ENCODE measurements at places on chromosomes 5 and 9.

DNA sequence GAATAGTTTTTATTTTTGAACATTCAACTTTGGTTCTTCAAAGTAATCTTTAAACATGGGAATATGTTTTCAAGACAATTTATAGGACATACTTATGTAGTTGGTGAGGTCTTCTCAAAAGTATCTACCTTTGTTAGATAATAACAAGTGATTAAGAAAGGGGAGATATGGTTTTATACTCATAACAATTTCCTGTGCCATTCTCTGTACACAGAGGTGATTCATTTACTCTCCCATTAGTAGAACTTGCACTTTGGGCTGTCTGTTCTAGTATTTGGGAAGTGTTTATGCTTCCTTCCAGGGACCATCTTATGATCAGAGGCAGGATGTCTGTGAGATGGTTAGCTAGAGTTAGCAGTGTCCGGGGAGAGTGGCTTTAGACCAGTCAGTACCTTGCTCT is 15.2 kb downstream of the LSM11 start:
- DNase-seq = no peak

GRCh38 chr9:69195668-69196067 is 21.6 kb downstream of the TJP2 start:
- no peak for DNase-seq

DNA sequence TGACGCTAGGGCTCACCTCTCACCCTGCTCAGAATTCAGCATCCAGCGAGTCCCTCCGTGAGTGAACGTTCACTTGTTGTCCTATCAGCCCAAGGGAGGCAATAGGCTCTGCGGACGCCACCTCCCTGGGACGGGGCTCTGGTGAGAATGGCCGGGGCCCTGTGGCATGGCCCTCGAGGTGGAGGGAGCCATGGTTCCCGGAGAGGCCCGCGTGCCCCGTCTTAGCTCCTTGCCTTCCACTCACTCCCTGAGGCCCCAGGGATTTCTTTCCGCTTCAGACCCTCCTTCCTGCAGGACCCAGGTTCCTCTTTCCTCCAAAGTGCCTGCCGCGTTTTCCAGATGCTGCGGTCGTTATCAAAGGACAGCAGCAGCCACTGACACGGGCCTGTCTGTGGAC is 21.5 kb downstream of the EXOC3 start:
- DNase-seq = no peak

DNA sequence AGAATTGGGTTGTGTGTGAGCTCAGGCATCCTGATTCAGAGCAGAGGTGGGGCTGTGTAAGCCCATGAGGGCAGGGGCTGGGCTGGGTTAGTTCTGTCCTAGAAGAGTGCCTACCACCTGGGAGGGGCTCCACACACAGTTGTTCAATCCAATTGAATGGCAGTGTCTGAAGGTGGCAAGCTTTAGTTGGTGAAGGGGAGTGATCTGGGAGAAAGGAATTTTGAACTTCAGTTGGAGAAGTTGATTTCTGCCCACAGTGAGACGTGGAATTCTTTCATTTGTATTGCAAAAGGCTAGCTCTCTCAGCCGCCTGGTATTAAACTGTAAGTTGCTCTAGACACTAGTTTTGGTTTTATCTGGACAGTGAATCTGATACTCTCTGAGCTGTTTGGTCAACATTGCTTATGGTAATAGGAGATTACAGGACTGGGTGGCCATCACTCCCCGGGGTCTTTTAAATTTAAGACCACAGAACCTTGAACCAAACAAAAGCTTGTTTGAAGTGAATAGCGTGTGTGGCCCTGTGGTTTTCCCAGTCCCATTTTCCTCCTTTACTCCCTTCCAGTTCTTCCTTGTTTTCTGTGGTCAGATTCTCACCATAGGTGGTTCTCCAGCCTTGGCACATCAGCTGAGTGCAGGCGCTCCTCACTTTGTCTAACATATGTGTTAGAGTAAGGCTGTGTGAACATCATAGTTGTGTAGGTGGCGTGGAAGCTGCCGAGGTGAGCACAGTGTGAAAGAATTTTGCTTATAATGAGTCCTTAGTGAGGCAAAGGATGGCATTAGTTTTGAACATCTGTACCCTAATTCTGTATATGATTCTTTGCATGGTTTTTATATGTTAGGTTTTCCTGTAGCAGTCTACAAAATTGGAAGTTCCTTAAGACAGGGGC is 78.0 kb downstream of the ARHGAP26 start:
- no peak for DNase-seq

DNA sequence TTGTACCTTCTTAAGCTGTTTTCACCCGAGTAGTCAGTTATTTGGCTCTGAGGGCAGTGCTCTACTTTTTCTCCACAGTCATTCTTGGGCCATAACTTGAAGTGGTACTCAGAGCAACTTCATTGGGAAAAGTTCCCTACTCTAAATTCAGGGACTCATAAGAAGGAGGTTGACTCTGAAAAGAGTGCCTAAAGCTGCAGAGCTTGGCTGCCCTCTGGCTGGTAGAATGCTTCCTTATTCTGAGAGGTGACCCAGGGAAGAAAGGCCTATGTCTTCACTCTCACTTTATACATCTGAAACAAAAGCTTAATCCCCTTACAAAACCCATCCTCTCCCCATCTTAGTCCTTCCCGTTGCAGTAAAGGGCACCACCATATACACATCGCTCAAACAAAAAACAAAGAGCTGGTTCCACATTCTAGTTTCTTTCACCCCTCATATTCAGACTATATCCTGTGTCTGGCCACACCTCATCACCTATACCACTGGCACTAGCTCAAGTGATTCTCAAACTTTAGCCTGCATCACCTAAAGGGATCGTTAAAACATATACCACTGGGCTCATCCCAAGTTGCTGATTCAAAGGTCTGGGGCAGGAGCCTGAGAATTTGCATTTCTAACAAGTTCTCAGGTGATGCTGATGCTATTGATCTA is 7.9 kb downstream of the IGIP start:
- no peak for DNase-seq

GRCh38 chr9:93968451-93969327 is 13.5 kb upstream of the BARX1 start:
- DNase-seq = no peak

DNA sequence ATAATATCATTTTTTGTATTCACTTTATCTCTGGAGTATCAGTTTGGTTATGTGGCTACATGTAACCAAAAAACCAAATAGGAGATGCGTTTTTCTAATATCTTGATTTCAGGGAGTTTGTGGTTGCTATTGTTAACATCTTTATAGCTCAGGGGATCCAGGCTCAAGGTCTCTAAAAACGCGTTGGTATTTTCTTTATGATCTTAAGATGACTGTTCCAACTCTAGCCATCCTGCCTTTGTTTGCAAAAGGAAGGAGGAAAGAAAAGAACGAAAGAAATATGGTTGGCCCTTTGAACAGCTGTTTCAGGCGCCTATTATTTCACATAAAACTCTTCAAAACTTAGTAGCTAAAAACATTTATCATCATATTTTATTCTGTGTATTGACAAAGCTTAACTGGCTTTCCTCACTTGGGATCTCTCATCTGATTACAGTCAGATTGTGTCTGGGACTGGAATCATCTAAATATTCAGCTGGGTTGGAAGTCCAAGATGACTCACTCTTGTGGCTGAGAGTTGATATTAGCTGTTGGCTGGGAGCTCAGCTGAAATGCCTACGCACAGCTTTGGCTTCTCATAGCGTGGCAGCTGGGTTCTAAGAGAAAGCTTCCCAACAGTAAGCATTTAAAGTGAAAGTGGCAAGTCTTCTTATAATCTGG is 60.1 kb downstream of the FAM174A start:
- no peak for DNase-seq

DNA sequence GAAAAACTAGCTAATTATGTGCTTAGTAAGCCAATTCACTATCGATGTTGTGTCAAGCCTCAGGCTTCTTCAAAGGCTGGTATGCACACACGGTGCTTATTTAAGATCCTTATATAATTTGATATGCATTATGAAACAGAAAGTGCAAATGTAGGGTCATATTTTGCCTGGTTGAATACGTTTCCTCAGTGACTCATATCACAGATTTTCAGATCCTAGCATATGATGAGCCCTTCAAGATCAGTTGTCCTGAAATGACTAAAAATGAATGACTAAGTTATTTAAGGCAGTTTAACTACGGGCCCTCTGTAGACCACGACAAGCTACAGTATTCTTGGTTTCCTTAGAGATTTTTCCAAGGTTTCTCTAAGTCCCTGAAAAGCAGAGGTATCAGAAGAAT is 778.3 kb downstream of the PRELID2 start:
- no peak for DNase-seq

- no peak for DNase-seq
Observed at GRCh38 chr5:78974011-78974410, 11.1 kb downstream of the ARSB start.

- no peak for DNase-seq
Observed at GRCh38 chr5:112186401-112186990, 232.6 kb downstream of the EPB41L4A start.

DNA sequence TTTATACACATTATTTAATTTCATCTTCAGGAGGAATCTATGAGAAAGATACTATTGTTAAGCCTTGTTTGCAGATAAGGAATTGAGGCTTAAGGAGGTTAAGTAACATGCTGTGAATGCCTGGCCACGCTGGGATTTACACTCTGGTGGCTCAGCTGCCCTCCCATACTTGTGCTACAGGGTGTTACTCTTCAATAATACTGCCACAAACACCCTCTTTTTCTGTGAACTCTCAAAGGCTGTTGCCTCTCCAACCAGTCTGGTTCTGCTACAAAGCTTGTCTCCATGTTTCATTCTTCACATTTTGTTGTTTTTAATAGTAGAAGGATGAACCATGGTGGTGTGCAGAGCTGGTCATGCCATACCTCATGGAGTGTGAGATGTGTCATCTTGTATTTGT is 76.7 kb upstream of the TNFAIP8 start:
- DNase-seq = no peak

GRCh38 chr5:31397926-31398557 is 133.9 kb downstream of the DROSHA start:
- DNase-seq = no peak

- no peak for DNase-seq
Observed at GRCh38 chr5:68345582-68345981, 130.0 kb downstream of the PIK3R1 start.

DNA sequence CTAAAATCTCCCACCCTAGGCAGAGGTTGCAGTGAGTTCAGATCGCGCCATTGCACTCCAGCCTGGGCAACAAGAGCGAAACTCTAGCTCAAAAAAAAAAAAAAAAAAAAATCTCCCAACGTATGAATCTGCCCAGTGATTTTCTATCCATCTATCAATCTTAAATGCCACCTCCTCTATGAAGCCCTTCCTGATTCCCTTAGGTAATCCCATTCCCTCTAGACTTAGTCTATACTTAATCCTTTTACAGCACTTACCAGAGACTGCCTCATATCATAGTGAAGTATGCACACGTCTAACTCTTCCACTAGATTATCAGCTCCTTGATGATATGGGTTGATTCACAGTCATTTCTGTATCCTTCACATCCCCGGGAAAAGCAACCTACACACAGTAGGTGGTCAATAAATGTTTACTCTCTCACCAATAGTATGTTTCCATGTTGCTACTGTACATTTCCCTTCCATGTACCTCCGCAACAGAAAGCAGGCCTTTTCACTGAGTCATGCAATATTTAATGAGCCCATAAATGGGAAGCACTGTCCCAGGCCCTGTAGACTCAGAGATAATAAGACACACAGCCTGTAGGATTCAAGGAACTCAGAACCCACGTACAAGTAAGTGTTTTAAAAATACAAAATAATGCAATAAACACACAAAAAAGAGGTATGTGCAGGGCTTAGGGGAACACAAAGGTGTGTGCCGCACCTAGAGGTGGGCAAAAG is 1.2 kb downstream of the DROSHA start:
- DNase-seq = no peak

DNA sequence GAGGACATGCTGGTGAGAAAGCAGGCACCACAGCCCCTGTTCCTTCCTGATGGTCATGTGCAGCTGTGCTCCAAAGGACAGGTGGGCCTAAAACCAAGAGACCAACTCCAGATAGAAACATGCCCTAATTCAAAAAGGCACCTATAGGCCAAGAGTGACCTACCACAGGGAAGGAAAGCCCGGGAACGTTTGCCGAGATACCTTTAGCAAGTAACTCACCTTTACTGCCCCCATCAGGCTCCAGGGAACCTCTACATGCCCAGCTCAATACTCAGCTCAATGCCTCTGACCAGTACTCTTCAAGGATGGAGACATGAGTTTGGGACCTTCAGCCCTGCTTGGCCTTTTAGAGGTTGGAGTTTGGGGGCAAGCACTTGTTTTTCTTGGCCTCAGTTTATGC is 172.8 kb upstream of the FSTL4 start:
- no peak for DNase-seq

DNA sequence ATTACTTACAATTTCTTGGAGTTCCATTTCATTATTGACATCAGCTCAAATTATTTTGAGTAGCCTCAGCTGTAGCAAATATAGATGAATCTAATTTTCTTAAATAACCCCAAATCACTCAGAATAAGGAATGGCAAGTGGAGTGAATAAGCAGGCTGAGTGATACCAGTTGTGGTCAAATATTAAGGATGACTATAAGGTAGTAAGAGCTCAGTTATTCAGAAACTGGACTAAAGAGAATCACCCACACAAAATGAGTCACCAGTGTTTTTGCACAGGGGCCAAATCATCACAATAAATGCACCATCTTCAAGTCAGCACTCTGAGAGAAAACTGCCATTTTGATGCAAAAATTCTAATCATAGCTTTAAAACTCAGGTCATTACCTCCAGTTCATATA is 128.9 kb upstream of the TARS1 start:
- DNase-seq = no peak

- DNase-seq = no peak
Observed at GRCh38 chr5:149423794-149424268, 44.7 kb upstream of the IL17B start.

- no peak for DNase-seq
Observed at GRCh38 chr9:74953235-74953751, 581 bp upstream of the C9orf40 start.

- DNase-seq = no peak
Observed at GRCh38 chr9:134475011-134475790, 148.9 kb downstream of the RXRA start.

- DNase-seq = no peak
Observed at GRCh38 chr5:67283275-67283987, 86.8 kb upstream of the CD180 start.

GRCh38 chr5:124660229-124661093 is 86.0 kb downstream of the ZNF608 start:
- no peak for DNase-seq

GRCh38 chr9:35993976-35994720 is 36.2 kb upstream of the OR2S2 start:
- no peak for DNase-seq

DNA sequence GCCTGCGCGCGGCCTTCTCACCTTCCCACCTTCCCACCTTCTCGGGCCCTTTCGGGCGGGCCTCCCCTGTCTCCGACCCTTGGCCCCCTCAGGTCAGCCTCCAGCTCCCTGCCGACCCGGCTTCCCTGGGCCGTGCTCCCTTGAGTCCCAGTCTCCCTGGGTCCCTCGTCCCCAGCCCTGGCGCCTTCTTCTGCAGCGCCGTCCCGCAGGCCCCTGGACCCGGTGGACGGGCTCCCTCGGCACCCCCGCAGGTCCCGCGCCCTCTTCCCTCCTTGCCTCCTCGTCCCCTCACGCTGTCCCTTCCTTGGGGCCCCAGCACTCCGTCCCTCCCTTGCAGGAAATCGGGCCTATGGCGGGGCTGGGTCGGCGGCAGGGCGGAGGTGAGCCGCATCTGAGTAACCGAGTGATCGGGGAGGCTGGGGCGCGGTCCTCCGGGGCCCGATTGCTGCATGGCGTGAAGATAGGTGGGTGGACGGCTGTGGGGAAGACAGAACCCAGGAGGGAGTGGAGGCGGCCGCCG is 7.6 kb downstream of the ARPC5L start:
- DNase-seq = no peak
